ENCODE measurements at places on chromosomes 2 and 18. TPM values are rescaled to one million over a fixed set of nuclear protein-coding genes. Genes with fewer than 3 reads are reported as not detected.

Gene CCDC74A
- 9.6 TPM for total RNA-seq

Gene TTN
- 1.0 TPM for total RNA-seq

DNA sequence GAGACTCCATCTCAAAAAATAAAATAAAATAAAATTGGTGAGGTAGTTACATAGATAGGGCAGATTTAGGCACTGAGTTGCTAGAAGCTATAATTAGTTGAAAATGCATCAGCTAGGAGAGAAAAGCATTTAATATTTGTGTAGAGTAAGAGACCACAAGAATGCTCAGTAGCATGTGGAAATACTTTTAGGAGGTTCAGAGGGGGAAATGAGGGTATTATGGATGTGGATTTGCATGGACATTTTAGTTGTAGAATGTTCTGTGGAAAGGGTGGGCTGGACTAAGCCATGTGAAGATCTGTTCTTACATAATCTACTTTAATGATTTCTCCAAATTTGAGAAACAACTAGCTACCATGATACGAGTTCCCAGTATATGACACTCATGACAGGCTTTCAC is 95.5 kb downstream of the ATP9B start:
- no peak for DNase-seq

DNA sequence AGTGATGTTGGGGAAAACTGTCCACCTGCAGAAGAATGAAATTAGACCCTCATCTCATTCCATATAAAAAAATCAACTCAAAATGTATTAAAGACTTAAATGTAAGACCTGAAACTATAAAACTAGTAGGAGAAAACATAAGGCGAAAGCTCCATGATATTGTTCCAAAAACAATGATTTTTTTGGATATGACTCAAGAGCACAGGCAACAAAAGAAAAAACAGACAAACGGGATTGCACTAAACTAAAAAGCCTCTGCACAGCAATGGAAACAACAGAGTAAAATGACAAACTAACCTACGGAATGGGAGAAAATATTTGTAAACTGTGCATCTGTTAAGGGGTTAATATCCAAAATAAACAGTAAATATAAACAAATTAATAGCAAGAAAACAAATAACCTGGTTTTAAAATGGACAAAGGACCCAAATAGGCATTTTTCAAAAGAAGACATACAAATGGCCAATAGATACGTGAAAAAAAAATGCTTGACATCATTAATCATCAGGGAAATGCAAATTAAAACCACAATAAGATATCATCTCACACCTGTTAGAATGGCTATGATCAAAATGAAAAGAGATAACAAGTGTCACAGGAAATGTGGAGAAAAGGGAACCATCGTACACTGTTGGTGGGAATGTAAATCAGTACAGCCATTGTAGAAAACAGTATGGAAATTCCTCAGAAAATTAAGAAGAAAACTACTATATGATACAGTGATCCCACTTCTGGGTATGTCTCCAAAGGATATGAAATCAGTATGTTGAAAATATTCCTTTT is 26.6 kb downstream of the LRRFIP1 start:
- DNase-seq, result no peak

DNA sequence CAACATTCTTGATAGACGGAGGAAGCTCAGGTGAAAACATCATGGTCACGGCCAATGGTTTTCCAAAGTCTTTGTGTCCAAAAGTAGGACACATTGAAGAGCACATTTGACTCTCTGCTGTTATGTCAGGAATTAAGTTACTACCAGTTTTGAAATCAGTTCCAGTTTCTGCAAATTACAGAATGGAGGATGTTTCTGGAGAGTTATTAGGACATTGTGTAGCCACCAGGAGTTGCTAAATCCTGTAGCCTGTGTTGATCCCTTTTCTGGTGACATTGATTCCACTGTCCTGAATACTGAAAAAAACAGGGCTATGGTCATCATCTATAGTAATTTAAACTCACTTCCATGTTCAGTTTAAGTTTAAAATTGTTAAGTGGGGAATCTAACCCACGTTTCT is 15.3 kb downstream of the UPP2 start:
- no peak for DNase-seq

- no peak for DNase-seq
Observed at GRCh38 chr2:72027426-72028161, 120.1 kb downstream of the CYP26B1 start.

Gene ZNF638
- total RNA-seq, result 208 TPM

Gene CAPN10
- total RNA-seq, result 58.6 TPM

DNA sequence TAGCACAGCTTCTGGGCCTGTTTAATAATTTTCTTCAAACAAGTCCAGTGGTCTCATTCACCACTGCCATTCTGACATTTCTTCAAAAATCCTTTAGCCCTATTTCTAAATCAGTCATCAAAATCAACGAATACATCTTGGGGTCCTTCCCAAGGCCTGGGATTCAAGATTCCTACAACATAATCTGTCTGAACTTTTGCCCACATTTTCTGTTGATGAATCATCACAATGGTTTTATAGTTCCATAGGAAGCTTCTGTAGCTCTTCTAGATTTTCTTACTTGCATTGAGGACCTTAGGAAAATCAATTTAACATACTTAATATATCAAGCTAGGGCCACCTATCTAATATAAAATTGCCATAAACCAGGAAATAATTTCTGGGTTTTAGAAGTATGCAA is 811.8 kb upstream of the ACVR2A start:
- DNase-seq, result no peak

Gene REG1B
- not detected for total RNA-seq

DNA sequence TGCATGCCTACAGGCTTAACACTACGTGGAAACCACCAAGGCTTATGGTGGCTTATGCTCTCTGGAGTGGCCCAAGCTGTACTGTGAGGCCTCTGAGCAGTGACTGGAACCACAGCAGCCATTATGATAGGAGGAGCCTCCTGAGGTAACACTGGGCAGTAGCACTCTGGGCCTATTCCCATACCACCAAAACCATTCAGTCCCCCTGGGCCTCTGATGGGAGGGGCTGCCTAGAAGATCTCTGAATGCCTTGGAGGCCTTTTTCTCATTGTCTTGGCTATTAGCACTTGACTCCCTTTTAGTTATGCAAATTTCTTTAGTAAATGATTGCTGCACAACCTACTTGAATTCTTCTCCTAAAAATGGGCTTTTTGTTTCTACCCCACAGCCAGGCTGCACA is 985.0 kb downstream of the DPP10 start:
- no peak for DNase-seq

DNA sequence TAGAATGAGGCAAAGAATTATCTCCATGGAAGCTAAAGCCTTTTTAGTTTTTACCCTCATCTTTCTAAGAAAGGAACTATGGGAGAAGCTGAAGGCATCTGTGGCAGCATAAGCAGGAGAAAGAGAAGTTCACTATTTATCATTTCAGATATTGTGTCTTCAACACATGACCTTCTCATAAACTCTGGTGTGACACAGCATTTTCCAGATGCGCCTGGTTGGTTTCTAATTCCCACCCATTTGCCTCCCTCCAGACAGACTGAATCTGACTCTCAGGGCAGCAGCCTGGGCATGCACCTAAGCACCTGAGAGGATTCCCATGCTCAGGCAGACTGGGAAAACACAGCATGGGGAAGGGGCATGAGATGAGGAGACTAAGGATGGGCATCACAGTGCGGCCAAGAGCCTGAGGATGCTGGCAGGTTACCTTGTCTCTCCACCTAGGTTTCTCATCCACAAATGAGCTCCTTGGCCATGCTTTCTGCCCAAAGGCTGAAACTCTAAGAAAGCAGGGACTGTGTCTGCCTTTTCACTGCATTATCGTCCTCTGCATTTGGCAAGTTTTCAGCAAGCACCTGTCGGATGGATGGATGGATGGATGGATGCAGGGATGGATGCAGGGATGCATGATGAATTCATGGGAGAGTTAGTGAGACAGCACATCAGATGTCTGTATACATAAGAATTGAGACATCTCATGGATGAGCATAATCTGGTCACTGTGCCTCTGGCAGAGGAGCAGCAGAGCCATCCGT is 28.8 kb upstream of the SULT1C4 start:
- DNase-seq, result no peak

Gene SKA1
- 5.0 TPM for total RNA-seq

- no peak for DNase-seq
Observed at GRCh38 chr2:38265461-38265860, 111.6 kb downstream of the ATL2 start.

- no peak for DNase-seq
Observed at GRCh38 chr2:11559066-11559785, 25.4 kb downstream of the GREB1 start.

GRCh38 chr2:33212151-33212550 is 264.3 kb upstream of the RASGRP3 start:
- DNase-seq, result no peak

DNA sequence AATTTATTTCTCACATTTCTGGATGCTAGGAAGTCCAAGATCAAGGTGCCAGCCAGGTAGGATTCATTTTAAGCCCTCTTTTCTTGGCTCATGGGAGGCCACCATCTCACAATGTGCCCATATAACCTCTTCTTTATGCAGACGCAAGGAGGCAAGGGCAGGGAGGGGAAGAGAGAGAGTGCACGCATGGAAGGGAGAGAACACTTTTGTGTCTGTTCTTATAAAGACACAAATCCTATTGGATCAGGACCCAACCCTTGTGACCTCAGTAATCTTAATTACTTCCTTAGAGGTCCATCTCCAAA is 32.5 kb downstream of the CMPK2 start:
- DNase-seq, result no peak

- DNase-seq, result no peak
Observed at GRCh38 chr18:80059945-80060344, 25.7 kb downstream of the RBFA start.

- no peak for DNase-seq
Observed at GRCh38 chr18:44758861-44759631, 78.4 kb downstream of the SETBP1 start.

DNA sequence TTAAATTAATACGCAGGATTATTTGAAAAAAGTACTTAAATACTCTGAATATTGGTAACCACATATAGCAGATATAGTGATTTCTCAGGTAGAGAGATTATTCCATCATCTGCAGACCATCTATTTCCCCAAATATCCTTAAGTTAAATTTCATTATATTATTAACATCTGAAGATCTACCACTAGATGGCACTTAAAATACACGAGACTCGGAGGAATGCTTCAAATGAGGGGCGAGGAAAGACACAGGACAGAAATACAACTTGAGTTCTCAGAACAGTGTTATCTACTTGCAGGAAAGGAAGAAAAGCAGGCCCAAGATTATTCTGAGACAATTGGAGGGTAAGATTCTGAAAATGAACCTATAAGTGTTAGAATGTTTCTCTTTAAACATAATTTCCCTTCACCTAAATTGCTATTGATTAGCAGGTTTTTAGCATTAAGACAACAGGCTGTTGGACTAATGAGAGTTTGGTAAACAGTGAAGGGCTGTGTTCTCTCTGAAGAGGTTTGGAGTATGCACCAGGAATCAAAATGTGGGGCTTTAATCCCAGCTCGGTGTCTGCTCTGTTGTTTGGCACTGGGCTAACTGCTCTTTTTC is 76.9 kb upstream of the GCFC2 start:
- no peak for DNase-seq

- no peak for DNase-seq
Observed at GRCh38 chr2:237412988-237413776, 782 bp downstream of the COL6A3 start.

DNA sequence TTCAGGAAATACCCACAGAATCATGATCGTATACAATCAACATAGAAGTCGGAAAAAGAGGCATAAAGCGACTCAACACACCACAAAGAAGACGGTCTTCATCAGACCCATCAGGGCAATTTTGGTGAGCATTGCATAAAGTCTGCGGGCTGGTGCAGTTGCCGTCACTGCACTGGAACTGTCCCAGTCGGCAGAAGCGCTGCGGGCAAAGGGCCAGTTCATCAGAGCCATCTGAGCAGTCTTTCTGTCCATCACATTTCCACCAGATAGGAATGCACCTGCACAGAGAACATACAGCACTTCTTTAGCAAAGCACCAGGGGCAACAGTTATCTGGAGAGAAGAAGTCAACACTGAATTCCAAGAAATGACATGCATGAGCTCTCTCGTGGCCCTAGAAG is 105.7 kb downstream of the DHRS9 start:
- DNase-seq, result no peak

- no peak for DNase-seq
Observed at GRCh38 chr18:8300751-8301410, 308.4 kb upstream of the RAB12 start.

- DNase-seq, result no peak
Observed at GRCh38 chr2:120915670-120916069, 180.0 kb downstream of the GLI2 start.

Gene GPAT2
- not detected for total RNA-seq
